ENCODE measurements at places on chromosomes 11 and 22.

DNA sequence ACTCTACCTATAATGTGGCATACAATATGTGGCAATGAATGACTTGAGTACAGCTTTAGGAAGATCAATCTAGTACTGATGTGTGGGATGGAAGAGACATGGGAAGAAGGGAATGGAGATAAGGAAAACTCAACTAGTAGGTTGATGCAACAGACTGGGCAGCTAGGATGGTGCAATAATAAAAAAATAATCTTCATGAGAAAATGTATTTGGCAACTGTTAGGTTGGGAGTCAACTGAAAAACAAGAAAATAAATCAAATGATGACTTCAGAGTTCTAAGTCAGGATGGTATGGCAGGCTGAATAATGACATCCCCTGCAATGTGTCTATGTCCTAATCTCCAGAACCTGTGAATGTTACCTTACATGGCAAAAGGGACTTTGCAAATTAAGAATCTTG lies 236.8 kb upstream of the PITPNB start:
- no peak for DNase-seq

DNA sequence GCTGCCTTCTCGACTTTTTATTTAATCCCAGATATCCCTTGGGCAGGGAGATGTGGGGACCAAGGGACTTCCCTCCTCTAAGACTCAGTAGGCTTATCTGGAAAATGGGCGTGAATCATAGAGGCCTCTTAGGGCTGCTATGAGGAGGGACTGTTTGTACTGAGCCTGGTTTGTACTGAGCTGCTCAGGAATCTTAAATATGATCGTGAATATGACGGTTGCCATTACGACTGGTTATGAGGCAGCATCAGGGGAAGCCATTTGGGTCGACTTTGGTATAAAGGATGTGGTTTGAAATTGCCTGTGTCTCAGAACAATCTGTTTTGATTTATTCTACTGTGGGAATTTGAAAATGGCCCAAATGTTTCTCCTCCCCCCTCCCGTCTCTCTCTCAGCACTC lies 20.6 kb downstream of the TSPAN18 start:
- DNase-seq, result no peak

DNA sequence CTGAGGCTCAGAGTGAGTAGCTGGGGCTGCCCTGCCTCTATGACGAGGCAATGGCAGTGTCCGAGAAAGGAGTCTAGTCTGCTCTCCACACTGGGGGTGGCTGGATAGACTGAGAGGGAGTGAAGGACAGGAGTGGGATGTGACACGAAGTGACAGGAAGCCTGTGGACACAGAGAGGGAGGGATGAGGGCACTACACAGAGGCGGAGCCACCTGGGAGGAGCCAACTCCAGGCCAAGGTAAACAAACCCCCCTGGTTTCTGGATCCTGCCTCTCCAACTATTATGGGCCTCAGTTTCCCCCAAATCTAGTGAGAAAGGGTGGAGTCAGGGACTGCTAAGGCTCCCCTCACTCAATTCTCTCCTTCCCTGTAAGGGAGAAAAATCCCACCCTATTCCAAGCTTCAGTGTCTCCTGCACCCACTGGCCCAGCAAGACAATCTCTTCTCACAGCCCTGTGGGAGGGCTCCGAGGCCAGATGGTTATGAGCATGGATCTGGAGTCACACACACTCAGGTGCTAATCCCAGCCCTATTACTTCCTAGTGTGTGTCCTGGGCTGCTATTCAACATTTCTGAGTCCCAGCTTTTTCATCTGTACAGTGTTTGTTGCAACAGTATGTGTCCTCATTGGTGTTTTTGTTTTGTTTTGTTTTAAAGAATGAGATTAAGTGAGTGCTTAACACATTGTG lies 24.9 kb downstream of the ASPHD2 start:
- DNase-seq, result no peak

DNA sequence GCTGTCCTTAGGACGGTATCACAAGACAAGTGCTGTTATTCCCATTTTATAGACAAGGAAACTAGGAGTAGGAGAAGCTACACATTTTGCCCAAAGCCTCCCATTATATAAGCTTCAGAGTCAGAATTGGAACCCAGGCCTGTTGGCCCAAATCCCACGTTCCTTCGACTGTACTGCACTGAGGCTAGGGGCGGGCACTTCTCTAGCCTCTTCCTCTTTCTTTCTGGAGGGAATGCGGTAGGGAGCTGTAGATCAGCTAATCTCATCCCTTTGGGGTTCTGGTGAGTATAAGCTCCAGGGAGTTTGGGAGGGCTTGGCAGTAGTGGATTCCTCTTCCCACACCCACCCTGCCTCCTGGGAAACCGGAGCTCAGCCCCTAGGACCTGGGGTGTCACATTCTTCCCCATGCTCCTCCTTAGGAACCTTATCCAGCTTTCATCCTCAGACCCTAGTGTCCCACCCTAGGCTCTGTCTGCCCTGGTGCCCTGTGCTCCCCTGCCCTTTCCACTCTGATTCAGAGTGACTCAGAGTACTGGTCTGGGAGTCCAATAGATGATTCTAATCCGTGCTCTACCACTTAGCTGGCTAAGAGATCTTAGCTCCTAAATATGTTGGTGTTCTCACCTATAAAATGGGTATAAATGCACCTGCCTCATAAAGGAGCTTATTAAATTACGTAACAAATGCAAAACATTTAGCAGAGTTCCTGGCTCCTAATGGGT lies 29.3 kb downstream of the PHLDB1 start:
- DNase-seq, result no peak

- no peak for DNase-seq
Observed at GRCh38 chr22:49255741-49256318, 571.8 kb downstream of the BRD1 start.

GRCh38 chr11:102422817-102423712 lies 29.5 kb downstream of the TMEM123 start:
- no peak for DNase-seq

DNA sequence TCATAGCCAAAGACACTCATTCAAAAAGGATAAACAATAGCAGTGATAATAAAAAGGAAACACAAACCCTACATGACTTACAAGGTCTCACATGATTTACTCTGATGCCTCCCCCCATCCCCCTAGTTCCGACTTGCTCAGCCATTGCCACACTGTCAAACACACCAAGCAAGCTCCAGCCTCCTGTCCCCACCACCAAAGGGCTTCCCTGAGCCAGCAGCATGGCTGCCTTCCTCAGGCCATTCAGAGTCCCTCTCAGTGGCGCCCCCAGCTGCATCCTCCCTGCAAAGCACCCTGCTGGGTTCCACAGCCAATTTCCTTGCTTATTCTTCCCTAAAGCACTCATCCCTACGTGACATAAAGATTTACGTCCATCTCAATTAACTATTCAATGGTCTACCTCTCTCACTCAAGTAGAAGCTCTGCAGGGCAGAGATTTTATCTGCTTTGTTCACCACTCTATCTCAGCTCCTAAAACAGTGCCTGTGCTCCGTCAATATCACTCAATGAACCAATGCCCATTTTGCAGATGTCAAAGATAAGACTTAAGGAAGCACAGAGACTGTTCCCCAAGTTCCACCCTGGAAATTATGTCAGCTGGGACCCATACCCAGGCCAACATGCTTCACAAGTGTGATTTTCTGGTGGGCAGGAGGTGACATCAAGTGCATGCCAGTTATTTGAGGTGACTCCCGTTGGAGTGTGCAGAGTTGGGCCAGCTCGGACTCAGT lies 106.9 kb downstream of the SYN3 start:
- DNase-seq, result no peak

- no peak for DNase-seq
Observed at GRCh38 chr11:120708511-120709183, 197.1 kb downstream of the GRIK4 start.

DNA sequence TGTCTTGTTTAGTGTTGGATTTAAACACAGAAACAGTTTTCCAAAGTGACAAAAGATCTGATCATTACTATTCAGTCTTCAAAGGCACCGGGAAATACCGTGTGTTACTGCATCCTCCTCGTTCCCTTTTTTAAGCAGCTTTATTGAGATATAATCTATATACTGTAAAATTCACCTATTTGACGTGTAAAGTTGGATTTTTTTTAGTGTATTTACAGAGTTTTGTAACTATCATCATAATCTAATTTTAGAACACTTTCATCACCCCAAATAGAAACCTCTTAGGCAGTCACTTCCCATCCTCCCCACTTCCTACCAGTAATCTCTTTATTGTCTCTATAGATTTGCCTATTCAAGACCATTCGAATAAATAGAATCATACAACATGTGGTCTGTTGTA lies 1.4 kb downstream of the ANO5 start:
- no peak for DNase-seq

DNA sequence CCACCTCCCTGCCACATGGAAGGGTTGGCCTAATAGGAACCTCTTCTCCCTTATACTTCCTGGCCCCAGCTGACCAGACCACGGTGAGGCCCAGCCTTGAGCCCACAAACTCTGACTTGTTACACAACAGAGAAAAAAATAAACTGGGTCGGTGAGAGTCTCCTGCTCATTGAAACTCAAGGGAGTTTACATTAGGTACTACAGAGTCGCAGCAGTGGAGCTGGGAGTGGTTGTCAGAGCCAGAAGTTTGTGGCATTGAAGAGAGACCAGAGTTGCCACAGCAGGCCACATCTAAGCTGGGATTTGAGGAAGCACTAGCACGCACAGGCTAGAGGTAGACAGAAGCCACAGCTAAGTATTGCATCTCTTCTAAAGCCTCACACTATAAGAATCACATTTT lies 296.2 kb downstream of the DDX10 start:
- no peak for DNase-seq

GRCh38 chr22:49887064-49887451 lies 31.2 kb downstream of the ALG12 start:
- no peak for DNase-seq

- no peak for DNase-seq
Observed at GRCh38 chr22:23495614-23496444, 84.3 kb downstream of the IGLL1 start.

GRCh38 chr11:89405629-89406028 lies 85.5 kb downstream of the NOX4 start:
- DNase-seq, result no peak

GRCh38 chr11:73291781-73292524 lies 16.1 kb upstream of the ARHGEF17 start:
- no peak for DNase-seq

DNA sequence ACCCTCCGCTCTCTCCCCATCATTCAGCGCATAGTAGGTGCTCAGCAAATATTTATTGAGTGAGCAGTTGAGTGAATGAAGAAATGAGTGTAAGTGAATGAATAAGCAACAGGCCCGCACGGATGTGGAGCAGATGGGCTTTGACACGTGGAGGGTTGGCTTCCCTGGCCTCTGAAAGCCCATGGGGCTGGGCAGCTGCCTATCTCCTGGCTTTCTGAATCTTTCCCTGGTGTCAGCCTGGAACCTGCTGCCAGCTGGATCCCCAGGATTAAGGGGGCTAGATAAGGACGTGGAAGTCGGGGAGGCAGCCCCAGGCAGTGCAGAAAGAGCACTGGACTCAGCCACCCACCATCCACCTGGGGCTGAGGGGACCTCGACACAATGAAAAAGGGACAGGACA lies 12.6 kb downstream of the IL2RB start:
- no peak for DNase-seq

GRCh38 chr22:39148727-39149535 lies 3.5 kb downstream of the CBX7 start:
- peak; percentile 53 for DNase-seq

- peak; percentile 69 for DNase-seq
Observed at GRCh38 chr11:72668629-72669347, 5.4 kb downstream of the PDE2A start.

DNA sequence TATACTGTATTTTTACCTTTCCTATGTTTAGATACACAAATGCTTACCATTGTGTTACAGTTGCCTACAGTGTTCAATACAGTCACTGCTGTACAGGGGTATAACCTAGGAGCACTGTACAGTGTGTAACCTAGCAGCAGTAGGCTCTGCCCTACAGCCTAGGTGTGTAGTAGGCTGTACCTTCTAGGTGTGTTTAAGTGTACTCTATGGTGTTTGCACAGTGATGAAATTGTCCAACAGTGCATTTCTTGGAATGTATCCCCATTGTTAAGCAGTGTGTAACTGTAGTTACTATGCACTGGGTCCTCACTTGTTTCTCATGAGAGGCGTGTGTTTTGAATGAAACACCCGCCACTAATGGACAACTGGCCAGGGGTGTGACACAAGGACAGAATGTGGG lies 269.0 kb downstream of the OPCML start:
- no peak for DNase-seq

DNA sequence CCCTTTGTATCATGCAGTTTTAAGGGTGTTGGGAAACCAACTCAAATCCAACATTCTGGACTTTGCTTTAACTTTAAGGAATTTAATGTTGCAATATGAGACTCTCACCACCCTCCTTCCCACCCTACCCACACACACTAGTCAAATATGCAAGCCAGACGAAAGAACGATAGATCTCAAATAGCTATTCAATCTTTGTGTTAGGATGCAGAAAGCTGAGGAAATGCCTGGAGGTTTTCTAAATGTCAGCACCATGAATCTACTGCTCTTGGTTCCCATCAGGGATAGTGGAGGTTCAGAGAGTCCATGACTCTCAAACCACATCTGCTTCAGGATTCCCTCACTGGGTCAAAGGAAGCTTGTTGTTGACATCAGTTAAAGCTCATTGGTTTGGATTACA lies 33.7 kb downstream of the EXPH5 start:
- no peak for DNase-seq

GRCh38 chr22:35437049-35437448 lies 37.1 kb downstream of the MCM5 start:
- peak; percentile 18 for DNase-seq

GRCh38 chr11:84871116-84871515 lies 756.0 kb downstream of the DLG2 start:
- no peak for DNase-seq

DNA sequence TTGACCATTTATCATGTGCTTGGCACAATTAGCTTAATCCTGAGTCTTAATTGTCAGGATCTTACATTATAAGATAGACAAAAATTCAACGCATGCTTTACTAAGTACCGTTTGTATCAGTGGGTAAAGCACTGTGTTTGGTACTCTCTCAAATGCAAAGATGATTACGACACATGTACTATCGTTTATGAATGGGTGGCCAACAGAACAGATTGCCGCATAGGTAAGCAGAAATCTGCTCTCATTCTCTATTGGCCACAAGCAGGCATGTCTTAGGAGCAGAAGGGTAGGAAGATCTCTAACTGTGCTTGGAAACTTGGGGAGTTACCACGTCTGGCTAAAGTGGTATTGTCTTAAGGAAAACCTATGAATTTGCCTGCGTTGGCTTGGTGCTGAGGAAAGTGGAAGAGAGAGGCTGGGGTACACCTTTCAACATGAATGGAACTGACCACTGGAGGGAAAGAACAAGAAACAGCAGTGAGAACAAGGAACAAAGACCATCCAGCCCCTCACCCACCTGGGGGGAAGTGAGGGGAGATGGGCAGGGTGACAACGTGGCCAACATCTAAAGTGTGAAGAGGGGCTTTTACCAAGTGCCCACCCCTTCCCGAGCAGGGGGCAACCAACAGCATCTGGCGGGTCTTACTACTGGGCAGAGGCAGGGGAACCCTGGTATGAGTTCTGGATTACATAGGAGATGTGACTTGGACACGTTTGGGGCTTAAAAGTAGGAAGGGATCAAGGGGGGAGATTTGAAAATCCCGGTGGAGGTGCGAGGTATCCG lies 1.0 kb upstream of the TUBA8 start:
- DNase-seq, result no peak

GRCh38 chr11:10785146-10785474 lies 23.6 kb downstream of the EIF4G2 start:
- DNase-seq, result no peak

- DNase-seq, result no peak
Observed at GRCh38 chr11:64313491-64314145, 3.7 kb downstream of the TRMT112 start.

- DNase-seq, result no peak
Observed at GRCh38 chr11:65882120-65883057, 2.8 kb downstream of the CTSW start.

Data from activated T-cell treated with anti-CD3 and anti-CD28 coated beads for 48 hours (primary cell).